ENCODE measurements at places on chromosomes 4 and X. TPM values are rescaled to one million over a fixed set of nuclear protein-coding genes. Genes with fewer than 3 reads are reported as not detected.

AWAT2 gene
- not detected for polyA plus RNA-seq

WDR19 gene
- 14.4 TPM for polyA plus RNA-seq

SMIM43 gene
- polyA plus RNA-seq = 0.07 TPM

TMEM144 gene
- polyA plus RNA-seq = 6.7 TPM

CT47B1 gene
- not detected for polyA plus RNA-seq

HOPX gene
- 731 TPM for polyA plus RNA-seq

TRIM2 gene
- polyA plus RNA-seq = 11.2 TPM

GYPB gene
- polyA plus RNA-seq = not detected

AADAT gene
- 6.5 TPM for polyA plus RNA-seq

TCEANC gene
- 2.2 TPM for polyA plus RNA-seq

ZNF280C gene
- 1.2 TPM for polyA plus RNA-seq

HHIP gene
- 11.6 TPM for polyA plus RNA-seq

CDX4 gene
- polyA plus RNA-seq = not detected

TMEM150C gene
- 2.5 TPM for polyA plus RNA-seq

GUCY1B1 gene
- polyA plus RNA-seq = 10.2 TPM

ENPEP gene
- polyA plus RNA-seq = 1.8 TPM

NCBP2L gene
- polyA plus RNA-seq = 0.03 TPM

RAPGEF2 gene
- polyA plus RNA-seq = 22.2 TPM

FAM47E gene
- 4.4 TPM for polyA plus RNA-seq

CXorf51A gene
- polyA plus RNA-seq = not detected

TCEAL2 gene
- polyA plus RNA-seq = 7.6 TPM

SOX3 gene
- not detected for polyA plus RNA-seq

UGT2A1 gene
- not detected for polyA plus RNA-seq

ADH1A gene
- 0.06 TPM for polyA plus RNA-seq

NR3C2 gene
- polyA plus RNA-seq = 2.8 TPM

NALF2 gene
- polyA plus RNA-seq = 0.12 TPM

FAM184B gene
- 0.10 TPM for polyA plus RNA-seq

DCLK2 gene
- 1.4 TPM for polyA plus RNA-seq

AKAP14 gene
- 7.6 TPM for polyA plus RNA-seq

LIN54 gene
- polyA plus RNA-seq = 4.4 TPM

PLXNB3 gene
- polyA plus RNA-seq = 1.7 TPM

LEF1 gene
- polyA plus RNA-seq = 2.7 TPM

OPRPN gene
- polyA plus RNA-seq = not detected

PDZD4 gene
- 2.3 TPM for polyA plus RNA-seq

KDR gene
- polyA plus RNA-seq = 8.4 TPM

MTTP gene
- 0.04 TPM for polyA plus RNA-seq

RIPPLY1 gene
- not detected for polyA plus RNA-seq

DUSP9 gene
- 0.10 TPM for polyA plus RNA-seq

FGF5 gene
- not detected for polyA plus RNA-seq

TREX2 gene
- polyA plus RNA-seq = 0.61 TPM

CCNA2 gene
- polyA plus RNA-seq = 1.5 TPM

DGKK gene
- 0.02 TPM for polyA plus RNA-seq

TACC3 gene
- 18.3 TPM for polyA plus RNA-seq

DDIT4L gene
- polyA plus RNA-seq = 0.89 TPM

LRRC66 gene
- 0.10 TPM for polyA plus RNA-seq

TEX13B gene
- polyA plus RNA-seq = not detected

TMSB15A gene
- 1.5 TPM for polyA plus RNA-seq

PLAC8 gene
- 115 TPM for polyA plus RNA-seq

VEGFC gene
- polyA plus RNA-seq = 11.1 TPM

FAM90A26 gene
- not detected for polyA plus RNA-seq

All from lung (tissue), 17 donors.